ENCODE measurements at places on chromosomes 4 and X. TPM values are rescaled to one million over a fixed set of nuclear protein-coding genes. Genes with fewer than 3 reads are reported as not detected.

Gene KLF8
- 5.5 TPM for polyA plus RNA-seq

Gene NDST3
- polyA plus RNA-seq, result 0.14 TPM

Gene LANCL3
- polyA plus RNA-seq, result 0.28 TPM

Gene VSIG1
- 0.13 TPM for polyA plus RNA-seq

Gene GABRA4
- polyA plus RNA-seq, result not detected

Gene MAP9
- 2.8 TPM for polyA plus RNA-seq

Gene DMRTC1B
- 0.28 TPM for polyA plus RNA-seq

Gene TCEAL7
- 246 TPM for polyA plus RNA-seq

Gene EMCN
- 33.4 TPM for polyA plus RNA-seq

Gene CLDN22
- 0.09 TPM for polyA plus RNA-seq

Gene DUSP9
- polyA plus RNA-seq, result 0.19 TPM

Gene JCHAIN
- polyA plus RNA-seq, result 2.3 TPM

Gene GPC3
- polyA plus RNA-seq, result 422 TPM

Gene SYTL5
- 0.26 TPM for polyA plus RNA-seq
